ENCODE measurements at places on chromosomes 3 and 15.

- DNase-seq: no peak
These were observed 15.2 kb downstream of the RAB11A start for GRCh38 chr15:65884511-65884910.

GRCh38 chr15:27328608-27329007, 357.6 kb downstream of the GABRG3 start:
- DNase-seq: no peak

- no peak for DNase-seq
These were observed 31.6 kb downstream of the ISL2 start for GRCh38 chr15:76368122-76368621.

- DNase-seq: no peak
These were observed 60.3 kb upstream of the IQSEC1 start for GRCh38 chr3:13133471-13133981.

DNA sequence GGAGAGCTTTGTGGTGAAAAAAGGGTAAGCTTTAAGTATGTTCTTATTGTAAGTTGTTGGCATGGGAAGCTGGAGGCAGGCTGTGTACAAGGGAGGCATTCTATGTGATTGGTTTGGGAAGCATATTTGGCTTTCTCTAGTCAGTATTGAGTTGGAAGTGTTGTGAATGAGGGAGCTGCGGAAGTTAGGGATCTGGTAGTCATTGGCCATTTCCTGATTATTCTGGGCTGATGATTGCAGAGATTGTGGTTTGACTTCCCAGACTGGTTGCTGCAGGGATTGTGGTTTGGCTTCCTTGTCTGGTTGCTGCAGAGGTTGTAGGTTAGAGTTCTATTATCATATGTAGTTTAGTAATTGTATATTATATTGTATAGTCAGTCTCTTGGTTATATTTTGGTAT, 21.0 kb downstream of the STXBP5L start:
- DNase-seq: no peak

DNA sequence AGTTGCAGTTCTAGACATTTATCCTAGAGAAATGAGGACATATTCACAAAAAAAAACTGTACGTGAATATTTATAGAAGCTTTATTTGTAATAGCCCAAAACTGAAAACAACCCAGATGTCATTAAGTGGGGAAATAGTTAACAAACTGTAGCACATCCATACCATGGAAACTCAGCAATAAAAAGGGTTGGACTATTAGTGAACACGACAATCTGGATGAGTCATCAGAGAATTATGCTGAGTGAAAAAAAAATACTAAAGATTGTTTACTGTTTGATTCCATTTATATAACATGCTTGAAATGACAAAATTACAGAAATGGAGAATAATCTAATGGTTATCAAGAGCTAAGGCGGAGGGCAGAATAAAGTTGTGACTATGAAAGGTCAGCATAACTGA, 59.5 kb downstream of the CPA3 start:
- DNase-seq: no peak

DNA sequence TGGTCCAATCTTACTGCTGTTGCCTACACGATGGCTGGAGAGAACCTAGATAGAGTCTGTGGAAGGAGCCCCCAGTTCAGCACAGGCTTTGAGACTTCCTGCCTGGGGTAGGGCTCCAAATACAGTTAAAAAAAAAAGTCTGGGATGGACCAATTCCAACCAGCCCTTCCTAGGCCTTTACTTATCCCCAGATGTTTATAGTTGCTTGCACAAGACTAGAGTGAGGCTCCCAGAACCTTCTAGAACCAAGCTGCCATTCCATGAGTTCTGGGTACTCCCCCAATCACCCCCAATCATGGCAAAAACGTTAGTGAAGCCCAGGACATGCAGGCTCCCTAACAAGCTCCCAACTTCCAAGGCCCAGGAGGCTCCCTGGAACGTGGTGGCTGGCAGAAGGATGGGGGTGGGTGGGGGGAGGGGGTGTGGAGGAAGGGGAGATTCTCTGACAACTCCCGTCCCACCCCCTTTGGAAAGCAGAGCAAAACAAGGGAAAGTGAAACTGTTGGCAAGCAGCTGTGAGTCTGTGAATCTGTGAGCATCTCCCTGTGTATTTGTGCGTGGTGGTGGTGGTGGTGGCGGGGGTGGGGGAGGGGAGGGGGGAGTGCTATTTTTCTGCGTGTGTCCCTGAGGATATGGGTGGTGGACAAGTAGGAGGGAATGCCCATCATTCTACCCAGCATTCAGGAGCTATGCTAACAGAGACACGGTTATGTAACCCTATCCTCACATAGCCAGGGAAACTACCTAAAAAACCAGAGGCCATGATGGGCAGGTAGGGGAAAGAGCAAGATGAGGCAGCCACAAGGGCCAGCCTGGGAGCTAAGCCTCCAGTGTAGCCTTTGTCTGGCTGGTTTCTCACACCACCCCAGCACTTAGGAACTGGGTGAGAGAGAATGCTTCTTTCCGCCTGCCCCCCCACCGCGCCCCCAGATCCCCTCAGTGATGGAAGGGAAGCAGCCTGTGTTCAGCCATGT, 2.0 kb downstream of the MST1R start:
- no peak for DNase-seq

- no peak for DNase-seq
These were observed 130.6 kb downstream of the CTNNB1 start for GRCh38 chr3:41329881-41330280.

GRCh38 chr3:111326144-111326995, 215.6 kb upstream of the CD96 start:
- no peak for DNase-seq

DNA sequence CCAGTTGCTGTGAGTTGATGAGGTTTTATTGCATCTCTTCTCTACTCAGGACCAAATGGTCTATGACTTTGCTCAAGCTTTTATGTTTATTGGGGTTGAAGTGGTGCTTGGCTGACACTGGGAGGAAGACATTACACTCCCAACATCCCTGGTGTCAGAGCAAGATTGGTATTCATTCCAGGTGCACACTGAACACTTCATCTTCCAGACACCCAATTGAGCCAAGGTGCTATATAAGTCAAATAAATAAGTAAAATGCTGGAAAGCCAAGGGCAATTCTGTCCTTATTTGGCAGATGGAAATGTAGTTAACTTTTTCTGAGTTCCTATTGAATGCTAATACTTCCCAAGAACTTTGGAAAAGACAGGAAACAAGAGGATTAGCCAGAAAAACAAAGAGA, 53.2 kb upstream of the CDV3 start:
- no peak for DNase-seq

- DNase-seq: no peak
These were observed 34.7 kb downstream of the XXYLT1 start for GRCh38 chr3:195236076-195236798.

DNA sequence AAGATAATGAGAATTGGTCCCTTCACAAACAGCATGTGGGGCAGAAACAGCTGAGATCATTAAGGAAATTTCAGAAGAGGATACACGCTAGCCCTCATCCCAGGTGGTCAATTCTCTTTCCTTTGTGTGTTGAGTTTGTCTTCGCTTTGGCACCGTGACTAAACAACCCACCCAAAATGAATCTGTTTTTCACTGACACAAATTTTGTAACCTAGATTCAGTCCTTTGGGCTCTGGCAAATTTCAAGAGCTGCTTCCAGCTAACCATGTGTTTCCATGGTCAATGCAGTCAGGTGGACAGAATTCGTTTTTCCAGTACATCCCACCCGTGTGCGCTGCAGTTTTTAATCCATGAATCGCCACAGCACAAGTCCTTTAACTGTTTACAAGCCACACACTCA, 435.4 kb downstream of the WDR72 start:
- no peak for DNase-seq

GRCh38 chr15:89797678-89798201, 16.9 kb downstream of the ANPEP start:
- DNase-seq: no peak

GRCh38 chr3:64393193-64393592, 167.9 kb upstream of the PRICKLE2 start:
- no peak for DNase-seq

DNA sequence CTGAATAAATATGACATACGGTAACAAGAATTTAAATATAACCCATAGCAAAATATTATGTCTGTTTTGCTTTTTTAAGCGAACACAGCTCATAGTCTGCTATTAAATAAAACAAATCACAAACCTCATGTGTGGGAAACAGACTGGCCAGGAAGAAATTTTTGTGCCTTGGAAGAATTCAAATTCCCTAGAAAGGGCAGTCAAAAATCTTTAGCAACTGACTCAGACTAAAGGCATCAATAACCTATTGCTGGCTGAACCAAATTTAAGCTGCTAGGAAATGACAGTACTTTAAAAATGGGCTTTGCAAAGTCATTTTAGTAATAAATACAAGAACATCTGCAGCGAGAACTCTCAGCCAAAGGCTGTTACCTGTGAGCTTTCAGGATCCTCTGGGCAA, 151.4 kb downstream of the PLD1 start:
- no peak for DNase-seq

- no peak for DNase-seq
These were observed 545.5 kb downstream of the NAALADL2 start for GRCh38 chr3:175404621-175405020.

- no peak for DNase-seq
These were observed 19.7 kb downstream of the PLD1 start for GRCh38 chr3:171790574-171790897.

DNA sequence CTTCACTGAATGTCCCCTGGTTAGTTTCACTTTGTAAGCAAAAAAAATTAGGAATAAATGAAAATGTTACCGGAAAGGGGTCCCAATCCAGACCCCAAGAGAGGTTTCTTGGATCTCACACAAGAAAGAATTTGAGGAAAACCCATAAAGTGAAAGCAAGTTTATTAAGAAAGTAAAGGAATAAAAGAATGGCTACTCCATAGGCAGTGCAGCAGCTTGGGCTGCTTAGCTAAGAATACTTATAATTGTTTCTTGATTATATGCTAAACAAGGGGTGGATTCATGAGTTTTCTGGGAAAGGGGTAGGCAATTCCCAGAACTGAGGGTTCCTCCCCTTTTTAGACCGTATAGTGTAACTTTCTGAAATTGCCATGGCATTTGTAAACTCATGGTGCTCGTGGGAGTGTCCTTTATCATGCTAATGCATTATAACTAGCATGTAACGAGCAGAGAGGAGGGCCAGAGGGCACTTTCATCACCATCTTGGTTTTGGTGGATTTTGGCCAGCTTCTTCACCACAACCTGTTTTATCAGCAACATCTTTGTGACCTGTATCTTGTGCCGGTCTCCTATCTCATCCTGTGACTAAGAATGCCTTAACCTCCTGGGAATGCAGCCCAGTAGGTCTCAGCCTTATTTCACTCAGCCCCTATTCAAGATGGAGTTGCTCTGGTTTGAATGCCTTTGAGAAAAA, 41.0 kb upstream of the CMSS1 start:
- no peak for DNase-seq

DNA sequence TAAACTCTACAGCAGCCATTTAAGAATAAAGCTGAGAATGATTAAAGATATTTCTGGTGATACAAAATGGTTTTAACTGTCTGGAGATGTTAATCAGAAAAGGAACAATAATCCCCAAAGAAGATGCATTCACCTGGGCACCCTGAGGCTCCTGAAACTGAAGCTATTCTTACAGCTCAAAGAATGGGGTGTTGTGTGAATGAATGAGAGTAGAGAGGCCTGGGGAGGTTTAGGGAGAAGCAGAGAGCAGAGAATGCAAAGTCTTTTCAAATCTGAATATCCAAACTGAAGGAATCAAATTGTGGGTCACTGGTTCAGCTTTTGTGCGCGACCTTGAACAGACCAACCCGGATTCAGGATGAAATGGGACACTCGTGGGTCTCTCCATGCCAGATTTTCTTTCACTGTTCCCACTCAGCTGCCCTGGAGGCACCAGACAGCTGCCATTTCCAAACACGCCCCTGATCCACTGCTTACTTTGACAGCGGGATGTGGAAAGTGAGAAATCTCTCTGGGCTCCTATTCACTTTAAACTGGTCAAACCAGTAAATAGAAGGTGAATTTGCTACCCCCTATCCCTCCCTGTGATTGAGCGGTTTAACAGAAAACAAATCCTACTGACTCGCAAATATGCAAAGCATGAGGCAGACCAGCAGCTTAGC, 485.5 kb upstream of the THBS1 start:
- no peak for DNase-seq

DNA sequence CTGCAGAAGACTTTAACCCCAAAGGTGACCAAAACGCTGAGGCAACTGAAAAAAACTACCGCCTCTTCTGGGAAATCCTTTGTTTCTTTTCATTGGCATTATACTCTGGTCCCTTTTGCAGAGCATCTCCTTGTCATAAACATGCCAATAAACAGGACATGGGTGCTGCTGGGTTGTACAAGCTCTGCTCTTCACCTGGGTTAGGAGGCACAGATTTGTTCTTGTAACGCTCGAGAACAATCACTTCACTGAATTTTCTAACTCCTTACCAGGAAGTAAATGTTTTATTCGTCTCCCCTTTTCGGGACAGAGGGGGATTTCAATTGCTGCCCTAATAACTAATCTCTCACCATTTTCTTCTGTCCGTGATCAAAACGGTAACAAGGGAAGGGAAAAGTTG, 1.3 kb downstream of the PLCH1 start:
- no peak for DNase-seq

DNA sequence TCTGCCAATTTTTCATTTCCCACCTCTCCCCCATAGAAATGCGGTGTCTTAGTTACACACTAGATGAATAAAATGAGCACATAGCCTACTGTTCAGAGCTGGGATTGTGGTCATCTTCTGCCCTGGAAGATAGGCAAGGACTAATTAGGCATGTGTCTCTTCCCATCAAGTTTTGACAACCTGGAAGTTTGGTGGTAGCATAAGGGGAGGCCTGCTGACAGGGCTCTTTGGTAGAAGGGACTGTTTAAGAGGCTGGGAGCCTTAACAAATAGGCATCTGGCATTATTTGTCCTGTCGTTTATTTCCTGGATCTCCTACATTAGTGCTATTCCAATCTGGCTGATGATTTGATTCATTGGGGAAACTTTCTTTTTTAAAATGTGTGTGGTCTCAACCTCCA, 512.3 kb downstream of the ZNF385D start:
- no peak for DNase-seq

DNA sequence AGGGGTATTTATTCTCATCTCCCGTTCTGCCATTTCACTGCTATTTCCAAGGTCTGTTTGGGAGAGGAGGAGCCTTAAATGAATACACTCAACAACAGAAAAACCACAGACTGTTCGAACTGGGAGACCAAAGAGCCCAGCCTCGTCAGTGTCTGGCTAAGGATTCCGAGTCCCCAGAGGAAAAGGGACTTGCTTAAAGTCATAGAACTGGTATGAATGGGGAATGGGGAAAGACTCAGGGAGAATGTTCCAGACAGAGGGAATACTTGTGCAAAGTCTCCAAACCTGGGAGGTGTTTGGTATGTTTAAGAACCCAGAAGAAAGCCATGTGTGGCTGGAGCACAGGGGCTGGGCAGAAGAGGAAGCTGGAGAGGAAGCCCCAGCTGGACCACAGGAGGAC, 46.9 kb downstream of the FAM43A start:
- DNase-seq: no peak

GRCh38 chr15:71242292-71242691, 127.0 kb downstream of the THSD4 start:
- no peak for DNase-seq

Measured in stimulated activated CD4-positive, alpha-beta T cell treated with anti-CD3 and anti-CD28 coated beads, TNF-alpha, amount 100 ng/mL, for 48 hours (primary cell).